ENCODE measurements at places on chromosomes 2 and 18. TPM values are rescaled to one million over a fixed set of nuclear protein-coding genes. Genes with fewer than 3 reads are reported as not detected.

SPDYA gene
- total RNA-seq = 0.86 TPM

- no peak for DNase-seq
Observed at GRCh38 chr2:74137651-74138599, 9.8 kb downstream of the BOLA3 start.

GRCh38 chr2:187390891-187391290 is 57.2 kb downstream of the CALCRL start:
- peak; percentile 62 for DNase-seq

DNA sequence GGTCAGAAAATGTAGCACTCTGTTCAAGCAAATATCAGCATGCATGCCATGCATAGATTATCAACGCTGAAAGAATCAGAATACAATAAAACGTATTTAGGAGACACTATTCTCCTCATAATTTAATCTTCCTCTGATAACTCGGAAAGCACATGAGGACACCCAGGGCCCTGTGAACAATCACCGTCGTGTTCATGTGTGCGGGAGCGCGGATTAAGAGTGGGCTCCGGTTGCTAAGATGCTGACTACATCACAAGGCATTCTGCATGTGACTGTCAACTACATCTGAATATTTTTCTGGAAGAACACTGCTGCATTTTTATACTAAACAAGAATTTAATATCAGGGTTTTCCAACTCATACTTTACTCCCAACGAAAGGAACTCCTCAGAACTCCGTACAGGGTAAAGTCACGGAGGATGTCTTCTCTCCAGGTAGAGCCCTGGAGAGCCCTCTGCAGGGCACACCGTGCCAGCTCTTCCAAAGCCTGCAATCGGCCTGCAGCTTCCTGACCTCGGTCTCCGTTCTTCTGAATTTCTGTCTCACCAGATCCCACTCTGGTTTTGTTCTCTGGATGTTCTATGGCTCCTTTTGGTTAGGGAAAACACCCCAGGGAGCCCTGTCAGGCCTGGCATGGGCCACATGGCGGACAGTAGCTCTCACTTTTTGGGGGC is 59.6 kb downstream of the ZNF516 start:
- DNase-seq = no peak

GRCh38 chr18:33844232-33844631 is 266.2 kb downstream of the ASXL3 start:
- DNase-seq = no peak

DNA sequence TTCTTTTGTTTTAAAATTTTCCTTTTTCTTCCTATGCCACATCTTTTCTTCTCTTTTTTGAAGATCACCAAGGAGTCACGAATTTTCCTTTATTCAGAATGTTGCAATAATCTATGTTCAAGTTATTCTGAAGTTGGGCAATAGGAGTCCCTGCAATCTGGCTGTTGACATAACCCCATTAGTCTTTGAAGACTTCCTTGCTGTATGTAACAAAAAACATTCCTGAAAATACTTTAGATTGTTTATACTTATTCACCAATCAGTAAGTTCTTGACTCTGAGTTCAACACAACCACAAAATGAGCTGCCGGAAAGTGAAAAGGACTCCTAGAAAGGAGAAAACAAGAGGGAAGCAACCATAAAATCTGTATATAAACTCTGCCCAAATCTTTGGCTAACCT is 62.8 kb downstream of the TMEM237 start:
- DNase-seq = no peak

GRCh38 chr2:75089471-75089870 is 109.8 kb downstream of the TACR1 start:
- DNase-seq = no peak

DNA sequence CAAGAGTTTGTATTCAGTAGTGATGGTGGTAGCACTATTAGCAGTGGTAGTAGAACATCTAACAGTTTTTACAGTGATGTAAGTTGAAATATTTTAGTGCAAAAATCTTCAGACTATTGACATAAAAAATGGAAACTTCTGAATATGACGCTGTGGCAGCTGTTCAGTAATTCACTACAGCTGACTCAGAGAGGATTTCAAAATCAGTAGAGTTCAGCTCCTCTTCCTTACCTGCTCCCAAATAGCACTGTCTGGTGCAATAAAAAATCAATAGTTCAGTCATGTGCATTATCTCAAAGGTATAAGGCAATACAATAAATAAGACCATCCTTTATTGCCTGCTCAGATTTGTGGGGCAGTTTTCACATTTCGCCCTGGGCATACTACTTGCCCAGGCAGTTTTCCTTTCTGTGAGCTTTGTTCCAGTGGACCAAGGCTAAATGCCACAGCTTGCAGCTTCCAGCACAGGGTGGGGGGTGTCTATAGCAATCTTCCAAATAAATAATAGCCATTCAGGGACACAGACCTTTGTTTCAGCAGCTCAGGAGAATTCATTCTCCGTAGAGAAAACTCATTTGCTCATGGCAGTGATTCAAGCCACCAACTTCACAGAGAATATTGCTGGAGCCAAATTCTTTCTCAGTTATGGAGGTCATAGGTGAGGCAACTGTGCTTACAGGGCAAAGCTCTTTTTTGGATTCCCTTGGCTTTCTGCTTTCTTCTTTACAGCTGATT is 33.9 kb upstream of the GORASP2 start:
- no peak for DNase-seq

GRCh38 chr2:208546107-208546506 is 139.5 kb downstream of the PTH2R start:
- DNase-seq = no peak
